Stimulated activated CD8-positive, alpha-beta memory T cell treated with anti-CD3 and anti-CD28 coated beads, Interleukin-12 subunit alpha, Interleukin-12 subunit beta, amount 100 ng/mL, for 4 hours (primary cell): ENCODE measurements at places on chromosomes 11 and 22.

- no peak for DNase-seq
These were observed 1.0 kb downstream of the C11orf91 start for GRCh38 chr11:33699515-33700062.

DNA sequence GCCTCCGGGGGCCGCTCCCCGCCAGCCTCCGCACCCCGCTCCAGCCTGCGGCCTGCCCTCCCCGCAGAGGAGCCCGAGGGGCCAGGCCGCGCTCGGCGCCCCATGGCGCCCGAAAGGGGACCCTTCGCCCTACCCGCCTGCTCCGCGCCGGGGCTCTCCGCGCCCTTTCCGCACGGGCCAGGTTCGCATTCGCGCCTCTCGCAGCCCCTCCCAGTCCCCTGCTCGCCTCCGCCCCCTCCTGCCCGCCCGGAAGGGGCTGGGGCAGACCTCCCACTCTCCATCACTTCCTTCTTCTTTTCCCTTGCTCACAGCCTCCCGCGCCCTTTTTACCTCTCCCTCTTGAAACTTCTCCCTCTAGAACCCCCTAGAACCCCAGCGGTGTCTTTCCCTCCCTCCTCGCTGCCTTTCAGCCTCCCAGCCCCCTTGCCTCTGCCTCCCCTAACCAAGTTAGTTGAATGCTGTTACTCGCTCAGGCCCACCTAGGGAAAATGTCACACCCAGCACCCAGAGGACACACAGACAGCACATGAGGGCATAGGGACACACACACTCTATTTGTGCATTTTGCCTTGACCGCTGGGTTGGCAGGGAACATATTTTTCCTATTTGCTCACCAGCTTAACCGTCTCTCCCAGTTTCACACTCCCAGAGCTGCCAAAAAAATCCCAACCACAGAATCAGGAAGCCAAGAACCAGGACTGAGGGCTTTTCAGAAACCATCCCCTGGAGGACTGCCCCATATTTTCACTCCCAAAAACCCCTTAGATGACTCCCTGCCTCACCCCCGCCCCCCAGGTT is at the start of gene SLC43A3:
SLC43A3 (minus strand) TSS at position 193 of the 798 bp plus-strand sequence. CDS start 949 bp downstream, outside the sequence.
- peak; percentile 66 for DNase-seq

DNA sequence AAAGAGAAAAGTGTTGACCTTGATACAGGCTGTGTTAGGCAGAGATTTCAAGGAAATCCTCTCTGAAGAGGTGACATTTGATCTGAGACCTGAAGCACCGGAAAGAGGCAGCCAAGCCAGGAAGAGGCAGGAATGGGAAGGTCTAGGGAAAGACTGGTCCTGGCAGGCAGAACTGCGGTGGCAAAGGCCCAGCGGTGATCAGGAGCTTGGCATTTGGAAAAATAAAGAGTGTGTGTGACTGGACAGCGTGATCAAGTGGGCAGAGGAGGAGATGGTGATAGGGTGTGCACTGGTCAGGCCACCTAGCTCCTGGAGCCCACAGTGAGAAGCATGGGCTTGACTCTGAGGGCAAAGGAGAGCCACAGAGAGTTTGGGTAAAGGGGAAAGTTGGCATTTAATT is 27.2 kb upstream of the GAB4 start:
- no peak for DNase-seq

- DNase-seq: no peak
These were observed 671.7 kb downstream of the BRD1 start for GRCh38 chr22:49155770-49156580.

GRCh38 chr11:8531312-8531711 is 62.7 kb downstream of the STK33 start:
- DNase-seq: no peak

GRCh38 chr11:6622261-6623171 is 3.3 kb upstream of the TPP1 start:
- no peak for DNase-seq

DNA sequence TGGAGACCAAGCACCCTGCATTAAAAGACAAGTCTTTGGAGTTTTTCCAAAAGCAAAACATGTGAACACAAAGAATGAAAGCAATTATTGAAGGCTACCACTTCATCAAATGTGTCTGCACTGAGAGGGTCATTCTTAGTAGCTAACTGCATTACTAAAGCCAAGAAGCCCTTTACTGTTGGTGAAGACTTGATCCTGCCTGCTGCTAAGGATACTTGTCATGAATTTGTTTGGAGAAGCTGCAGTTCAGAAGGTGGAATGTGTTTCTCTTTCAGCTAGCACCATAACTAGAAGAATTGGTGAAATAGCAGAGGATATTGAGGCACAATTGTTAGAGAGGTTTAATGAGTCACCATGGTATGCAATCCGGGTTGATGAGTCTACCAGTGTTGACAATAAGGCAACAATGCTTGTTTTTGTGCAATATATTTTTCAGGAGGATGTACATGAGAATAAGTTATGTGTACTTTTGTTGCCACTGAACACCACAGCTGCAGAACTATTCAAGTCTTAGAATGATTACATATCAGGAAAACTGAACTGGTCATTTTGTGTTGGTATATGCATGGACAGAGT is 457.3 kb upstream of the ISX start:
- no peak for DNase-seq

DNA sequence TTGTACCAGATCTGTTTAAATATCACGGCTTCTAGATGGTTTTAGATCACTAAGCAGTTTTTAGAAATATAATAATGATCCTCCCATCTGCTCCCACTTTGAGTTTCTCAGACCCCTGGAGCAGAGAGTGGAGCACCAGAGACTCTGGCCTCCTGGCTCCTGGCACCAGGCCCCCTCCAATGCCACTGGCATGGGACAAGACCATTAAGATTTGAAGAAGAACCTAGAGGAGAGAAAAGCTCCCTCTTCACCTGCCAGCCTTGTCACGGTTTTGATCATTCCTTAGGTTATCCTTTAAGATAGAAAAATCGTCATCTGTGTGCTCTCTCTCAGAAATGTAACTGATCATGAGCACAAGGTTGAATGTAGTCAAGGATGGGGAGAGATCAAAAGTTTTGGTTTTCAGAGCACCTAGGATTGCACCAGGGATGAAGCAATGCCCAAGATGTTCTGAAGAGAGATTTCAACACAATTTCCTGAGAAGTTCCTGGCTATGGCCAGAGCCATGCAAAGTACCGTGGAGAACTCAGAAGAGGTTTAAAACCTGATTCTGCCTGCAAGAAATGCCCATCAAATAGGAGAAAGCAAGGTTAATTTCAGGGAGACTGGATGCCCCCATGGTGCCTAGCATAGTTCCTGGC is 22.2 kb downstream of the IL10RA start:
- DNase-seq: no peak

- DNase-seq: no peak
These were observed 4.7 kb downstream of the ACY3 start for GRCh38 chr11:67645521-67646461.

DNA sequence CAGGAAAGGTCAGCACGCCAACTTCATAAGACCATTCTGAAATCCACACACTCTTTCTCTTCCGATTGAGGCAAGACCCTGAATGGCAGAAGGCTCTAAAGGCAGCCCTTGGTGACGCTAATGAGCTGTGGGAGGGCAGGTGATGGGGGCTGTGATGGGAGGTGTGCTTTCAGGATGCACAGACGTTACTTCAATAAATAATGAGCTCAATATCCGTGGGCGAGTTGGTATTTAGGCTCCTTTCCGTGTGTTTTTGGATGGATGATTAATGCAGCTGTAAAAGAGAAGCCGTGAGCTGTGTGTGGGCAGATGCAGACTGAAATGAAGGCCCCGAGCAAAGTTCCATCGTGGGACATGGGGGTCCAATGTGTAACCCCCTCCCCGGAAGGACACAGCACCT is 130.6 kb upstream of the CSNK2A3 start:
- no peak for DNase-seq

DNA sequence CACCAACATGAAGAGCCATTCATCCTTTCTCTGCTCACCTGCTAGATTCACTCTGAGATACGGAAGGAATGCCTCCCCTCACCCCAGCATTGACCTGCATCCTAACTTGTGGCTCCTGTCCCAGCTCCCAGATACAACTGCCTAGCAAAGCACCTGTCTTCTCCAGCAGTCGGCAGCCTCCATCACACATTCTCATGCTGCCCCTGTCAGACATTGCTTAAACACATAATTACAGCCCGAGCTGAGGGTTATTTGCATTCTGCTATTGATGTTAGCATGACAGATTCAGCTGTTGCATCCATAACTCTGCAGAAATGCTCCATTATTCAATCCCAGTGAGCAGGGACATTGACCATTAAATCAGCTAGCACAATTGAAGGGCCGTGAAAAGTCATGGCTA is 184.4 kb upstream of the NARS2 start:
- no peak for DNase-seq

DNA sequence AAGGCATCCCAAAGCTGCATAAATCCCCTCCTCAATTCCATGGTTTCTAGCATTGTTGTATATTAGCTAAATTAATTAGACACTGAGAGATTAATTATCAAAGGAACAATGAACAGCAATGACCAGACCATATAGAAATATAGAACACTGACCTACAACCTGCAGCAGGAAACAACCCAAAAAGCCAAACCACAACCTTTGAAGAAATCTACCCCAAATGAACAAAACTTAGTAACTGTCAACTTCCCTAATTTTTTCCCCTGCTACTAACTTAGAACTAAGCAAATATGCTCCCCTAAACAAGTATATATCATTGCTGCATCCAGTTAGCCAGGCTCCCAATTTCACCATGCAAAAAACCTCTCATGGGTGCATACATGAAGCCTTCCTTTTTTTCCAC is 268.0 kb upstream of the ANO3 start:
- DNase-seq: no peak
